Putamen (tissue), 1 donor: ENCODE measurements at places on chromosomes 6 and 20.

DNA sequence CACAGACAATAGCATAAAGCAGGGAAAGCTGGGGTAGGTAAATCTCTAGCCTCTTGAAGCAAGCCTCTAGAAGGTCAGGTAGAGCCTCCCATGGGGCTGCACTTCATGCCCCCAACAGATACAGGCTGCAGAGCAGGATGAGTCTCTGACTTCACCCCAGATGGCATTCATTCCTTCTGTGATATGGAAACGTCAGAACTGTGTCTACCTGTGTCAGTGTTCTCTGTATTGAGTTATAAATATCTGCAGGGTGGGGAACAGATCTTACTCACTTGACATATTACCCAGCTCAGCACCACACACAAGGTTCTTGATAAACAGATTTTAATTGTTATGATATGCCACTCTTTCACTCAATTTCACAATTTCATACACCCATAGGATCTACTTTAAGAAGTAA is 2.1 kb downstream of the LGSN start:
- DNase-seq: peak; percentile 49

DNA sequence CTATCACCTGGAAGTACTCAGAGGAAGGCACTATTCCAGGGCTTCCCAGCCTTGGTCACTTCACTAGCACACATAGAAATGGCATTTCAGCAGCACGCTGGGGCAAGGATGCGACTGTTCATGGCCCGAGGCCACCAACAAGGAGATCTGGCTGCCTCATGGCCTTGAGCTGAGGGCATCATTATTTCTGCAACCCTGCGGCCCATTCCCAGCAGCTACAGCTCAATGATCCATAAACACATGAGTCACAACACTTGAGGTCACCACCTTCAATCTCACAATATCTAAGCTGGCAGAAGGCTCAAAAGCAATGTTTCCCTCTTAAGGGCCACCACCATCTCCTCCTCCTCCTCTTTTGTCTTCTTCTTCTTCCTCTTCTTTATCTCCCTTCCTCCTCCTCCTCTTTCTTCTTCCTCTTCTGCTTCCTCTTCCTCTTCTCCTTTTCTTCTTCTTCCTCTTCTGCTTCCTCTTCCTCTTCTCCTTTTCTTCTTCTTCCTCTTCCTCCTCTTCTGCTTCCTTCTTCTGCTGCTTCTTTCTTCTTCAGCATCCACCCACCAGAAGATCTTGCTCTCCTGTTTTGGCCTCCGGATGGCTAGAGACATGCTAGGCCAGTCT is 382.9 kb upstream of the CNR1 start:
- DNase-seq: no peak

GRCh38 chr6:137950581-137950980 is 83.5 kb downstream of the TNFAIP3 start:
- no peak for DNase-seq

DNA sequence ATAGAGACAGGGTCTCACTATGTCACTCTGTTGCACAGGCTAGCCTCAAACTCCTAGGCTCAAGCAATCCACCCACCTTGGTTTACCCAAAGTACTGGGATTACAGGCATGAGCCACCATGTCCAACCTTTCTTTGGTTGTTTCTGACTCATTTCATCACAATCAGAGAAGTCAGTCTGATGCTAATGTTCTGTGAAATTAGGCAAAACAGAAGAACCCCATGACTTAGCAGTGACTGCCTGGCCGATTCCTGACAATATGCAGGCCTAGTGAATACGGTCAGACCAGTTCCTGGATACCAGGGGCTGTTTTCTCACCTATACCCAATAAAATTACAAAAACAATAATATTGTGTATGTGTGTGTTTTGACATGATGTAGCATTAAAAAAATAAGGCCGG is 58.8 kb upstream of the BTN3A2 start:
- DNase-seq: no peak

DNA sequence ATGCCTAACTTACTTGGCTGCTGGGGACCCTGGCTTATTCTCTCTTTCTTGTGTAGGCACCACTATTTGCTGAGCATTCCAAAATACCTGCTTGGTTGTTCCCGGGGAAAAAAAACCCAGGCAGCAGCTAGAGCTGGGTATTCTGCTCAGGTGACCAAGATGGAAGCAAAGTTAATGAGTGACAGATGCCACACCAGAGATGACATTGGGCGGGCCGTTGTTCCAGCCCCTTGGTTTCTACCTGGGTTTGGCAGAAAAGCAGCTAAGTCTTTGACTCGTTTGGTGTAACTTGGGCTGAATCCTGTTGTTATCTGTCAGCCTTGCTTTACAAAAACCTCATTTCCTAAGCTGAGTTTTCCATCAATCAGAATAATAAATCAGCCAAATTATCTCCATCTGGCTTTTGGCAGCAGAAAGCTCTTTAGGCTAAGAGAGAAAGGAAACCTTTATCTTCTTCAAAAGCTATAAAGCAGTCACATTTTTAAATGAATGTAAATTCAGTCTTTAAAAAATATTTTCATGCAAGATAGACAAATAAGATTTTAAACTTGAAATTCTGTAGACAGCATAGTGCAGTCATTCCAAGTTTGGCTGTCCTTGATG is 202.0 kb upstream of the GMDS start:
- no peak for DNase-seq

DNA sequence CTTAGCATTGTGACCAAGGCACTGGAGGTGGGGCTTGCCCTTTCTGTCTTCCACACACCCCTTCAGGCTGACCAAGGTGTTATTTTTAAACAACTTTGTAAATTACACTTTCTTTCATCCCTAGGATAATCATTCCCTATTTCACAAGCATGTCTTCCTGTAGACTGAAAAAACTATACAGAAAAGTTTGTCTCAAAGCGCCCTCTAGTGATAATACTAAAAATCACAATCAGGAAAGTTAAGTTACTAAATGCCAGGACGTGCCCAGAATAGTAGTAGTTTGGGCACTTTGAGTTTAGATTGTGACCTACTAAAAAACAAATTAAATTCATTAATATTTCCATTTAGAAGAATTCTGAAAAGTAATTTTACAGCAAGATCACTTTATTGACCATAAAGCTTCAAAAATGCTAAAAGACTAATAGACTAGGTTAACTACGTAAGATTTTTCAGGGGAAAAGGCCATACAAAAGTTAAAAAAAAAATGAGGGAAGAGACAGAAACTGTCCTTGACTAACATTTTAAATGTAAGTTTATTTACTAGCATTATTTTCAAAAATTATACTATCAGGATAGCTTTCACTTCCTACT is 123.3 kb upstream of the DUSP22 start:
- peak; percentile 42 for DNase-seq
